Brain microvascular endothelial cell (primary cell): ENCODE measurements at places on chromosomes 12 and 14.

DNA sequence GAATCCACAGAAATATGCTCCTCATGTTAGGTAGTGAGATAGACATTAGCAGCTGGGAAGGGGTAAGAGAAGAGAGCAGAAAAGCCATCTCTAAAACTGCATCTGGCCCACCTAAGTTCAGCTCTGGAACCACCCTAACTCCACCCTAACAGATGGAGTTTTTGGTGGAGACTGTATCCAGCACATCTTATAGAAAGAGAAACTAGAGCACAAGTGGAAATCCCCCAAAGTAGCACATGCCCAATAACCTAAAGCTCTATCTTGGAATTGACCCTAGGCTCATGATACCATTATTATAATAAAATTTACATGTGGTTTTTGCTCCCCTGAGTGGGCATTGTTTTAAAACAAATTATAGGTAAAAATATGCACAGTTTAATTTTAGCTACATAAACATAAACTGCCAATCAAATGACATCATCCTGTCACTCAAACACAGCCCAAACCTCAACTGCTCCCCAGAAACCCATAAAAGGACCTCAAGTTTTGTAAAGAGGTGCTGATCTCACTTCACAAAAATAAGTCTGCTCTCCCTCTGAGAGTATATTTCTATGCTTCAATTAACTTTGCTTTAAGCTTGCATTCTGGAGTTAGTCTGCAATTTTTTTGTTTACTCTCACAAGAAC lies 206.4 kb downstream of the PIK3C2G start:
- DNase-seq, result no peak

DNA sequence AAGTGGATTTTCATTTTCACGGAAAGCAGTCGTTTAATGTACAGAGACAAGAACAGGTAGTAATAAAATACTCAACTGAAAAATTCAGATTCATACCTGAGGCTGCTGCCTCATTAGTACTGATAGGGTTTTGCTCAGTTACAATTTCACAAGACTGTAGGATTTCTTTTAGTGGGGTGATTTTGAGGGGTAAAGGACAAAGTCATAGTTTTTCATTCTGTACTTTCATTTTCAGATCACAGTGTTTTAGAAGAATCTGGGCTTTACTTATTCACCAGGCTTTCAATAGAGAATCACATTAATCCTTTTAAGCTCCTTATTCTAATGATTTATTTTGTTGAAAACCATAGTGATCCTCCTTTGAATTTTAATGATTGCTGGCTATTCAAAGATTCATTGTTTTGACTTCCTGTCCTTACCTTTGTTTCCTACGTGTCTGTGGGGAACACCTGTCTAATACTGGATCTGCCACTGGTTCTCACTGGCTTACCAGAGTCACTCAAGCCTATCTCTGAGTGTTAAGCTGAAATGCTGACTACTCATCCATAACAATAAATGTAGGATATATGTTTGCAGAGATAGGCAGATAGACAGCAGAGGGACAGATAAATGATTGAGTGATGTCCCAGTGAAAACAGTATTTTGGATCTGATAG lies 243.8 kb upstream of the NPAS3 start:
- DNase-seq, result no peak

GRCh38 chr12:64666054-64666914 lies 56.0 kb downstream of the RASSF3 start:
- no peak for DNase-seq

DNA sequence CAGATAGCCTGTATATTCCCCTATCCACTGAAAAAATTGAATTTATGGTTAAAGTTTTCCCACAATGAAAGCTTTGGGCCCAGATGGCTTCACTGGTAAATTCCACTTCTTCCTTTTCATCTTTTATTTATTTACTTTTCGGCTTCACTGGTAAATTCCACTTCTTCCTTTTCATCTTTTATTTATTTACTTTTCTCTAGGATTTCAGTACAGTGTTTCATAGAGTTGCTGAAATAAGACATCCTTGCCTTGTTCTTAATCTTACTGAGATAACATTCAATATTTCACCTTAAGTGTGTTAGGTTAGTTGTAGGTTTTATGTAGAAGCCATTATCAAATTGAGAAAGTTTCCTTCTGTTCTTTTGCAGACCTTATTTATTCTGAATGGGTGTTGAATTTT lies 18.9 kb upstream of the KLRG1 start:
- DNase-seq, result no peak
